Transverse colon (tissue), 4 donors: ENCODE measurements at places on chromosomes 11 and 22. TPM values are rescaled to one million over a fixed set of nuclear protein-coding genes. Genes with fewer than 3 reads are reported as not detected.

The SCGB1A1 gene
- total RNA-seq: not detected

GRCh38 chr11:19975414-19975990, 184.8 kb downstream of the DBX1 start:
- no peak for DNase-seq

DNA sequence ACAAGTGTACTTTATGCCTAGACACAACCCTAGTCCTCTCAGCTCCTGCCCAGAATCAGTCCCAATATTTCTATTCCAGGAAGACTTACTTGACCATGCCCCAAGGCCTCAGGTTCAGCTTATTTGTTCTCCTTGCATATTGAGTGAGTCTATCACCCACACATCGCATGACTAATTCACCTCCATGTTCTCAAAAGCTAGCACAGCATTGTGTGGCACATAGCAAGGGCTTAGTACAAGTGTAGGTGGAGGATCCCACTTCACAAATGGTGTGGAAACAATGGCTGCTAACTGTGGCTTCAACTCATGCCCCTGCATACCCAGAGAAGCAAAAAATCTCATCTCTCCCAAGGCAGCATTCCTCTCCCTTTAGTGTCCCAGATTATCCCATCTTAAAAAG, 602.6 kb upstream of the API5 start:
- DNase-seq: no peak

- DNase-seq: no peak
Observed at GRCh38 chr11:841981-842369, 354 bp downstream of the POLR2L start.
